Left renal pelvis (tissue), 4 donors: ENCODE measurements at places on chromosomes 6 and 20.

- no peak for DNase-seq
Measured at GRCh38 chr6:135428078-135428477, 69.5 kb downstream of the AHI1 start.

GRCh38 chr6:150686566-150686965 lies 86.9 kb downstream of the PLEKHG1 start:
- DNase-seq, result no peak

DNA sequence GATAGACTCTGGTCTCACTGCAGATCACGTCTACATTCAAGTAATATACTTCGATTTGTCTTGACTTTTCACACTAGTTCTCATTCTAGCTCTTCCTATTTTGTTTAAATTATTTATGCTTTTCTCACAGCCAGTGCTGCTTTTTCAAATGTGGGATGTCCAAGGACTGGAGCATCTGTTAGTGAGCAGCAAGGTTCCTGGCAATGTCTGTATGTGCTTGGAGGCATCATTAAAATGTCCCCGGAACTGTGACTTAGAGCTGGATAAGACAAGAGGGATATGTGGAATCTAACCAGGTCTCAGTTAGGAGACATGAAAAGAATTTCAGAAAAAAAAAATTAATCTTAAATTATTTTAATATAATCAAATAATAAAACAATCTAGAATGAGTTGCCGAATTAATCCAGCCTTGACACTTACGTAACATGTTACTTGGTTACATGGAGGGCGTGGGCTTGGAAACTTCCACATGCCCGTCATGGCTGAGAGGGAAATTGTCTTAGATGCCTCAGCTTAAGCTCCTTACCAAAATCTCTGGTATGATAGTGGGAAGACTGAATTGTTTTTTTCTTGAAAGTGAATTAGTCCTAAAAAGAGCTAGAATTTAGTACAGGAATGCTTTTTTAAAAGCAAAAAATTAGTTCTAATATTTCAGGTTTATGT lies 21.4 kb upstream of the CARMIL1 start:
- DNase-seq, result no peak

DNA sequence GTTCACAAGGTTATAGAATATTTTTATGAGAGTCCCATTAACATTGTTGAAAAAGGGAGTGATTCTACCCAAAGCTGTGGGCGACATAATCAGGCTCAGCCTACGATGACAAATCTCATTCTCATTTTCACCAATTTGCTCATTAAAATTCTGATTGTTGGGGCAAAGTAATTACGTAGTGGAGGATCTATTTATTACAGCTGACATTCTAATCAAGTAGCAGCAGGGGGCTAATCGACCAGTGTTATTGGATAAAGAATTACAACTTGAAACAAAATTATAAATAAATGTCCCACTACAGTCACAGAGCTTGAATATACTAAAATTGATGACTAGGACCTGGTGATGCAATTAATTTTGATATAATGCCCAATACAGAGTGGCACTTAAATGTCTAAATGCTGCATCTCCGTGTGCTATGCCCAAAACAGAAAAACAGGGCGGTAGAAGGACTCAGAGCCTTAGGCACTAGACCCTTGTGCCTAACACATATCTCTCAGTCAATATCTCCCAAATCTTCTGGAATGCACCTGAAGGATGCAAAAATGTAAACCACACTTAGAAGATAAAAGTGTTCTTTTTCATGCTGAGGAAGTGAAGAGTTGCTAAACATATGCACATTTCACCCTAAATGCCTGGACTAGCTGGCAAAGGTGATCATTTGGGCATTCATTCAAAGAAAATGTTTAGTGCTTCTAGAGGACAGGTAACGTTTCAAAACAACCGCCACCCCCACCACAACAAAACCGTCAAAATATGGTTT lies 88.3 kb downstream of the CD24 start:
- no peak for DNase-seq
